ENCODE measurements at places on chromosomes 7 and 10.
A peak's percentile ranks its signal among the peaks of the same experiment; 100 is the strongest.

DNA sequence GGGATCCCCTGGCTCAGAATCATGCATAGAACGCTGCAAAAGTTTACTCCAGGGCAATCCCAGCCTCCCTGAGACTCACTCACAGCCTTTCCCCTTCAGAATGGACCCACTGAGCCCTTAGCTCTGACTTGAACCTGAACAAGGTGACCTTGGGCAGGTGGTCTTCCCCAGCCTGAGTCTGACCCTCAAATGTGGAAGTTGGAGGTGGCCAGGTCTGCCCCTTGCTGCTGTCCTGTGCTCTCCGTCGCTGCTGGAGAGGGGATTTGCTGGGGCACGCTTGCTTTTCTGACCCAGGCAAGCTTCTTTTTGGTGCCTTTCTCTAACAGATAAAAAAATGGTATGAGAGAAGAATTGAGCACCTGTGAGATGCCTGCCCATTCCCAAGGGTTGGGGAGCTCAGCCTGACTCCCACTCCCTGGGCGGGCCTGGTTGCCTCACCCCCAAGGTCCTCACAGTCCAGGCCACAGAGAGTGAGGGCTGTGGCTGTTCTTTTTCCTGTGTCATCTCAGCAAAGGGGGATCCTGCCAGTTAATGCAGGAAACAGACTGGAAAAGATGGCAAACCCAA lies 46.6 kb upstream of the IGFBP3 start:
- DNase-seq: no peak

- no peak for DNase-seq
These were observed 102.9 kb upstream of the FERD3L start for GRCh38 chr7:19248115-19248514.

DNA sequence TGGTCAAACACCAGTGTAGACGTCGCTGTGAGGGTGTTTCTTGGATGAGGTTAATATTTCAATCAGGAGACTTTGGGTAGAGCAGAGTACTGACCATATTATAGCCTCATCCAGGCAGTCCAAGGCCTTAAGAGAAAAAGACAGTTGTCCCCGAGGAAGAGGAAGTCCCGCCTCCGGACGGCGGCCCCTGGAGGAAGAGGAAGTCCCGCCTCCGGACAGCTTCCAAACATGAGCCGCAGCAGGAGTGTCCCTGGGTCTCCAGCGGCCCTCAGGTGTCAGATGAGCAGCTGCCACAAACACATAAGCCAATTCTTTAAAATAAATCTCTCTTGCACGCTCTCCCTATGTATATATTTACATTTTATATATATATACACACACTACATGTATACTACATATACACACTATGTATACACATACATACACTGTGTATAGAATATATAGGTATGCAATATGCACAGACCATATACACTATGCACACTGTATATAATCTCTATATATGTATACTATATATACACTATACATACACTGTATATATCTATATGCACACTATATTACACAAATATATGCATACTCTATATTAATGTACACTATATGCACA lies 37.5 kb downstream of the PWWP2B start:
- DNase-seq: peak; percentile 85

GRCh38 chr7:4820405-4820966 lies 41.3 kb downstream of the PAPOLB start:
- no peak for DNase-seq

DNA sequence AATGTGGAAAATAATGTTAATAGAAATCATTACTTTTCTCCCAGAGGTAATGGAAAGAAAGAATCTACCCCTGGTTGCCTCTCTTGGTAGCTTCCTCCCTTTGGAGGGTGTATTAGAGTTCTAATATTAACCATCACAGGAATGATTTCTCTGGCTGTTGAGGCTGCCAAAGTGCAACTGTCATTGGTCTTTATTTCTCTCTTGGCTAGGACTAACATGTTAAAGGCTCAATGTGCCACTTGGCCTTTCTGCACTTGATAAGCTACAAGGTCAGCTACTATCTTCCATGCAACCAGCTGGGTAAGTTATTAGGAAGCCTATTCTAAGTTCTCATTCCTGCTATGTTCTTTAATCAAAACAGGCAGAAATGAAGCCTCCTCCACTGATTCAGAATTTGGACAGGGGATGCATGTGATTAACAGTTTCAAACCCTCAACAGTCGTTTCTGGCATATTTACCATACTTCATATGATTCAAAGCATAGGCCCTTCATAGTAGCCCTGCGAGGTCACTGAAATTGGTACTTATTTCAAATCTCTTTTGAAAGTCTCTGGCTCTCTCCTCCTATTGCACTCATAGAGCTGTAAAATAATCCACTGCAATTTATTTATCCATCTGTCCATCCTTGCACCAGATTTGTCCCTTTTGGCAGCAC lies 645.0 kb downstream of the SORCS1 start:
- DNase-seq: no peak

DNA sequence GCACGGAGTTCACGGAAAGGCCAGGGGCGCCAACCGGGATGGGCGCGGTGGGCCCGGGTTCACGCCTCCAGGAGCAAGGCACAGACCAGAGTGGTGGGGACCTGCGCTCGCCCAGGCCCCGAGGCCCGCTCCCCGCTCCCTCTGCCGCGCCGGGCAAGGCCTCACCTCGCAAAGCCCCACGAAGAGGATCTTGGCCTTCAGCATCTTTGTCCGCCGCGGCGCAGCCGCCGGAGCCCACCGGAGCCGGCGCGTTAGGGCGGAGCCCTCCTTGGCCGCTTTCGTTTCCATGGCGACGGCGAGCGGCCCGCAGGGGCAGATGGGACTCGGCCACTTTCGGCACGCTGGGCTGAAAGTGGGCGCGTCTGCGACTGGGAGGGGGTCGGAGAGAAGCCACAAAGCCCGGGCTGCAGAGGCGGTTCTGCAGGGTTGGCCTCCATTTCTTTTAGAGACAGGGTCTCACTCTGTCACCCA lies 944.4 kb upstream of the ZNF722 start:
- no peak for DNase-seq

DNA sequence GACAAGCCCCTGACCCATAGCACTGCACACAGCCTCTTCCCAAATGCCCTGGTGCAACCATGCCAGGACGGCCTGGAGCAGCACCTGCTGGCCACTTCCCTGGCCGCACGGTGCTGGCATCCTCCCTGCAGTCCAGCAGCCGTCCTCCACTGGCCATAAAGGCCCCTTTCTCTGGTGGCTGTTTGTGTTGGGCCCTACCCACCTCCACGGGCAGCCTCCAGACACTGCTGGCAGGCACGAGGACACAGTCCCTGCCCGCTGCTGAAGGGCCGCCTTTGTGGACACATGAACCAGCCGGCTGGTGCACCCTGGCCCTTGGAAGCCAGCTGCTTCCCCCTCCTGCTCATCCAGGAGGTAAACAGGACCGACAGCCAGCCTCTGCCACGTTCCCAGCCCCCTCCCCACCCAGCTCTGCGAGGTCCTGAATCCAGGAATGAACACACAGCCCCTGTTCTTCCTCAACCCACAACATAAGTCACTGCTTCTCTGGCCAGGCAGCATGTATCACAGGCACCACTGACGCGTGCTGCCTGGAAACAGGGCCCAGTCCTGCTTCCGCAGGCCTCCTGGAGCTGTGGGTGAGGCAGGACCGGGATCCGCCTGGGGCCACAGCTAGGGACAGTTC lies 43.8 kb downstream of the SPOCK2 start:
- DNase-seq: no peak

DNA sequence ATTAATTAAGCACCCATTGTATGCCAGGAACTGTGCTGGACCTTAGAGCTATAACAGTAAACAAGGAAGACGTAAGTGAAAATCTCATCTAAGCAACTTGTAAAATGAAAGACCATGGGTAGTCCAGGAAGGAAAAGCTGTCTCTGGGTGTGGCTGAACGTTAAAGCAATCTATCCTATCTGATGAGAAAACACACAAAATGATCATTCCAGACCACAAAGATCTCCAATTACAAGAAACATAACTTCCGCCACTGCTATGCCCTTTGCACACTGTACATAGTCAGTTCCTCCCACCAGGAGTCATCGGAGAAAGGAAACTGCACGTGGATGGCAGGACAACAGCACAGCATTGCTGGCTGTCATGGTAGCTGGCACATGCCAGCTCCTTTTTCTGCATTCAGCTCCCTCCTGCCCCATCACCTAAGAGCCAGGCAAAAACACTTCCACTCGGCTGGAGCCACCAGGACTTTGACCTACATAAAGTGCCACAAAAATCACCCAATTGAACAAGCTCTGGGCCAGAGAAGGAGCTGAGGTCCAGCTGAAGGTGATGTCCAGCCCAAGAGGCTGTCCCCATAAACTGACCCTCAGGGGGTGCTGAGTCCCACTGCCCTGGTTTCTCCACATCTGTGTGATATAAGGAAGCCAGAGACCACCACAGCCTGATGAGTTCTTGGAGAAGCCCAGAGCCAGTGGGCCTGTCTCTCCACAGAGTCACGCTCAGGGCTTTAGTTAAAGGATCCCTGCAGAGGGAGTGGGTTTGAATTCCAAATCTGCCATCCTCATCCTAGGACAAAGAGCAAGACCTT lies 56.4 kb downstream of the STEAP1B start:
- DNase-seq: no peak

DNA sequence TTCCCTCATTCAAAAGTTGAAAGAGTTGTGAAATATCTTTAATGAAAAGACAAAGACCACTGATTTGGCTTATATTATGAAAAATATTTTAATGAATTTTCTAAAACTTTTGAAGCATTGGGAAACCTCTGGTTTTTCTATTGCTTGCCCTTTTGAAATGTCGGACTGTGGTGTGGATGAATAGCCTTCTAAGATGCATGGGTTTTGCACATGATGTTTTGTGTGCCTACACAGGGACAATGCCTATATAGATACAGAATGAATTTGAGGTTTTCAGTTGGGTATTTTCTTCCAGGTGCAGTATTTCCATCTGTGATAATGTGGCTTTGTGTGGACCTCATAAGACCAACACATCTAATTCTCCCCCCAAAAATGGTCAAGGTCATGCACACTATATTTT lies 1437.9 kb downstream of the REEP3 start:
- DNase-seq: no peak

DNA sequence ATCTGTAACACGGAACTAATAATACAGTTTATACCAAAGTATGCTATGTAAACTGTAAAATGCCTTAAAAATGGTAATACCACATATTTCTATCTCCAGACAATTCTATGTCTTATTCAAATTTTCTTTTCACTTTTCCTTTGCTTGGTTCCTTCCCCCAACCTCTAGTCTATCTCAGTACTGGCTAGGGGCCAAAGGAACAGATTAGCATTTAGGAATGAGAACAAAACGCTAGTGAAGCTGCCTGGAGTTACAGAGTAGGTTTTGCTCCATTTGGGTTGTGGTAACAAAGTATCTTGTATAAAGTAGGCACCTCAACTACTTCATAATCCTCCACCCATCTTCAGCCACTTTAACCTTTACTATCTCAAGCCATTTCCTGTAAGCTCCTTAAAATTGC lies 94.1 kb downstream of the HBP1 start:
- no peak for DNase-seq

- DNase-seq: no peak
These were observed 615.7 kb upstream of the NRP1 start for GRCh38 chr10:33950206-33950605.

DNA sequence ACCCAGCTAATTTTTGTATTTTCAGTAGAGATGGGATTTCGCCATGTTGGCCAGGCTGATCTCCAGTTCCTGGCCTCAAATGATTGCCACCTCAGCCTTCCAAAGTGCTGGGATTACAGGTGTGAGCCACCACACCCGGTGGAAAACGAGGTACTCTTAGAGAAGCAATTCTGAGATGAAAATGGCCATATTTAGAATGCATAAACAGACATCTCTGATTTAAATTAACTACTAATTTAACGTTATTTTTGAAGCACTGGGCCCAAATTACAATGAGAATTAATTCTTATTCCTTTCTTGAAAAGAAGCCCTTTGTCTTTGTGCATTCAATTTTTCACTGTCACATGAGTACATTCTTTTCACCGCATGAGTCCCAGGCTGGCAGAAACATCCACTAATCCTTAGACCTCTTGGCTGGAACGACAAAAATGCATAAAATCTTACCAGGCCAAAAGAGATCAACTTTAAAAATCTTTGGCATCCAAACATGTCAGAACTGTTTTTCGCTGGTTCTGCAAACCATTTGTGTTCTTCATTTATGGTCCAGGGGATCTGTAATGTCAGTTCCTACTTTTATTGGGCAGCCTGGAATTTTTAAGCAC lies 60.1 kb upstream of the CAPZA2 start:
- no peak for DNase-seq

- no peak for DNase-seq
These were observed 128.0 kb downstream of the ADRA2A start for GRCh38 chr10:111204838-111205237.

GRCh38 chr10:77041636-77042258 lies 595.9 kb downstream of the KCNMA1 start:
- DNase-seq: no peak

All from activated effector memory CD4-positive, alpha-beta T cell treated with anti-CD3 and anti-CD28 coated beads, Interleukin-2, amount 50 U/mL, for 16 hours (primary cell).